ENCODE measurements at places on chromosomes 2 and 18. TPM values are rescaled to one million over a fixed set of nuclear protein-coding genes. Genes with fewer than 3 reads are reported as not detected.
A peak's percentile ranks its signal among the peaks of the same experiment; 100 is the strongest.

APLF gene
- total RNA-seq, result 12.0 TPM

TMEFF2 gene
- 3.0 TPM for total RNA-seq

NT5DC4 gene
- total RNA-seq, result 0.27 TPM

NT5C1B gene
- total RNA-seq, result not detected

PER2 gene
- 8.7 TPM for total RNA-seq

NEURL3 gene
- total RNA-seq, result not detected

CSRNP3 gene
- 5.4 TPM for total RNA-seq

BMP10 gene
- not detected for total RNA-seq

PDCL3 gene
- total RNA-seq, result 36.7 TPM

SERPINB7 gene
- total RNA-seq, result not detected

SULT1C4 gene
- total RNA-seq, result 2.3 TPM

TPO gene
- total RNA-seq, result 10.1 TPM

- ATAC-seq, result no peak
Measured at GRCh38 chr18:55314615-55315237, 273.3 kb downstream of the TCF4 start.

GRCh38 chr18:394987-395362 lies 105.5 kb downstream of the COLEC12 start:
- peak; percentile 79 for ATAC-seq

- ATAC-seq, result no peak
Measured at GRCh38 chr2:200041639-200042038, 86.3 kb downstream of the MAIP1 start.

GRCh38 chr2:19900931-19901441 lies 797 bp downstream of the TTC32 start:
- peak; percentile 16 for ATAC-seq

GRCh38 chr2:181264001-181264400 lies 193.2 kb upstream of the ITGA4 start:
- ATAC-seq, result no peak

- no peak for ATAC-seq
Measured at GRCh38 chr18:76499637-76500340, 4.7 kb upstream of the ZNF516 start.

- ATAC-seq, result no peak
Measured at GRCh38 chr2:3268705-3269029, 109.0 kb downstream of the EIPR1 start.

GRCh38 chr2:67974559-67975430 lies 88.0 kb downstream of the C1D start:
- peak; percentile 48 for ATAC-seq

GRCh38 chr2:18154812-18155211 lies 276.3 kb downstream of the KCNS3 start:
- ATAC-seq, result no peak

DNA sequence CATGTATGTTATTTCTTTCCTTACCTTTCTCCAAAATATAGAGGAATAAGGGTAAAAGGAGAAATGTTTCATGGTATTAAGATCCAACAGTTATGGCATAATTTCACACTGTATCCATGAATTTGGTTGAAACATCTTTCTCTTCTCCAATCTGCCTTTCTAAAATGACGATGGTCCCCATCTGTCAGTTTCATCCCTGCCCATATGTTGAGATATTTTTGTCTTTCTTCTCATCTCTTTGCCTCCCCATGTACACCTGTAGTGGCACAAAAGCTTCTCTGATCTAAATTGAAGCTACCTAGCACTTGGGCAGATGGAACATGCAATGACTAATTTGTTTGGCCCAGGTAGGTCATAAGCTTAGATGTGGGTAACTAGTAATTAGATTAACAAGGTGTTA lies 90.7 kb upstream of the LRRTM1 start:
- no peak for ATAC-seq

DNA sequence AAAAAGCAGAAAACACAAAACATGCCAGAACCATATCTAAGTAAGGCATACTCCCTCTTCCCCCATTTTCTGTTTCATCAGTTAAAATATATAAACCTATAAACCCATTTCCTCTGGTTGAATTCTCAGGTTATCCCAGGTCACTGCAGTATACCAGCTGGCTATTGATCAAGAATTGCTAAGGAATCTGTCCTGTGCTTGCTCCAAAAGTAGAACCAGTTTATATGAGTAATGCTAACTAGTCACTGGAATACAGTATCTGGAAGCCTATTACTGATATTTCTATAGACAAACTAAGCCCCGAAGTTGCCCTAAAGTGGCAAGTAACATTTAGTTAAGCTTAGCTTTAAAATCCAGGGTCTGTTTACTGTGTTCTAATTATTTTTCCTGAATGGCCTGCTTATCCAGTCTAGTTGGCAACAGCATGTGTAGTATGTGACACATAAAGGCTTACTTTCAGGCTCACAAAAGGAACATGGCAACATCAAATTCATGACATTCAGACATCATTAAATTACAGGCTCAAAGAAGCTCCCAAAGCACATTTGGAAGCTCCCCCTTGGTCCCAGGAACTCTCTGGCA lies 102.9 kb upstream of the ARL5A start:
- no peak for ATAC-seq

- no peak for ATAC-seq
Measured at GRCh38 chr2:109623923-109624322, 9.8 kb downstream of the SOWAHC start.

GRCh38 chr2:136361521-136361920 lies 243.6 kb upstream of the CXCR4 start:
- ATAC-seq, result no peak

- ATAC-seq, result no peak
Measured at GRCh38 chr2:100944617-100945432, 57.3 kb upstream of the RPL31 start.

DNA sequence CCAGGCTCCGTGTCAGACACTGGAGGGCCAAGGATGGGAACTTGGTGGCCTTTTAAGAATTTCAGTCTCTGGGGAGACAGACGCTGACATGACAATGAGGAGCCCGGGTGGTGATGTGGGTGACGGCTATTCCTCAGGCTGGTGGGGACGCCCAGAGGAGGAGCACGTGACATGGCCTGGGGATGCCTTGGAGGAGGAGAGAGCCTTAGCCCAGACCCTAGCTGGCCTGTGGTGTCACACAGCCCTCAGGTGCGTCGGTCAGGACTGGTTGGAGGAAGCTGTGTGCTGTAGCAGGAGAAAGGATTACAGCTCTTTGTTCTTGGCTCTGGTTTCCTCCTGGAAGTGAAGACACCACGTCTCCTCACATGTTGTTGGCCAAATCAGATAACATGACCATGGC lies 40.0 kb upstream of the SCLY start:
- ATAC-seq, result no peak

- no peak for ATAC-seq
Measured at GRCh38 chr2:56117764-56118163, 66.0 kb upstream of the CCDC85A start.

GRCh38 chr2:100291152-100291970 lies 30.9 kb downstream of the LONRF2 start:
- peak; percentile 89 for ATAC-seq

GRCh38 chr2:120933693-120934573 lies 198.3 kb downstream of the GLI2 start:
- ATAC-seq, result no peak

DNA sequence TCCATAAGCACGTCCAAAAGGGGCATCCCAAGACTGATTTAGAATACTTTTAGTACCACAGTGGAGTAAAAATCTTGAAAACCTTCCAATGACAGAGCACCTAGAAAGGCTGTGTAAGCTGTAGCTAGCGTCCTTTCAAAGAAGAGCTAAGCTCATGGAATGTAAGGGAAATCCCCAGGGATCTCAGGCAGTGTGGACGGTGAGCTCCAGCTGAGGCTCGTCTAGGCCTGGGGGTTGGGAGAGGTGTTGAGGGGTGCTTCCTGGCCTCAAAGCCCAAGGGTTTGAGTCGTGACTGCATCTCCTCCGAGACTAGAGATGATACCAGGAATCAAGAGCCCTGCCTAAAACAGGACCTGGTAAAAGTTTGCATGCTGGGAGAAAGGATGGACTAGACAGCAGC lies 7.6 kb downstream of the CTIF start:
- ATAC-seq, result no peak

DNA sequence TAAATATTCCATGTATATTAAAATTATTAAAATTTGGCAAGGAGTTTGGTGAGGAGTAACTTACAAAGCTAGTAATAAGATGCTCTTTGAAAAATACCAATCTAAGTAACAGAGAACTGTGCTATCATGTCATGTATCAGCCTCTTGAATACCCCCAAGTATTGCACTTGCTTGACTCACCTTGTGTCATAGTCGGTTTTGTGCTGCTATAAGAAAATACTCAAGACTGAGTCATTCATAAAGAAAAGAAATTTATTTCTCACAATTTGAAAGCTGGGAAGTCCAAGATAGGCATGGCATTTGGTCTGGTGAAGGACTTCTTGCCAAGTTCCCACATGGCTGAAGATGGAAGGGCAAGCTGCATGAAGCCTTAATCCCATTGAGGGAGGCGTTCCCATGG lies 179.2 kb downstream of the MEMO1 start:
- no peak for ATAC-seq

DNA sequence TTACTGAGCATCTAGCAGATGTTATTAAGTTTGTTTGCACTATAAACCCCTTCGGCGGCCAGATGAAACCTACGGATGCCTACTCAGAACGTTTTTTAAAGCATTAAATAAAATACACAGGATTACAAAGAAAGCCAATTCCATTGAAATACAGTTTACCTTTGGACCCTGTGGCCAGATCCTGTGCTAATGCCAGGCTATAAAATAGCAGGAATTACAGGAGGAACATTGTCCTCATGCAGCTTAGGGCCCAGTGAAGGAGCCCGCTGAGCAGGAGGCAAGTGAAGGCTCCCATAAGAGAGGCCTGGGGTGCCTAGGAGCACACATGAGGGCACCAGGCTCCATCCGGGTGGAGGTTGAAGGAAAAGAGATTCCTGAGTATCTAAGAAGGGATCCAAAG lies 310.4 kb downstream of the MTX2 start:
- ATAC-seq, result no peak

- no peak for ATAC-seq
Measured at GRCh38 chr18:5150894-5151293, 46.2 kb downstream of the AKAIN1 start.

GRCh38 chr2:151486053-151486452 lies 76.4 kb downstream of the RIF1 start:
- ATAC-seq, result no peak
